ENCODE measurements at places on chromosomes 5 and 9.

- no peak for DNase-seq
These were observed 33.5 kb downstream of the SHC3 start for GRCh38 chr9:89145097-89145496.

- DNase-seq, result no peak
These were observed 559 bp downstream of the ROR2 start for GRCh38 chr9:91949392-91949945.

DNA sequence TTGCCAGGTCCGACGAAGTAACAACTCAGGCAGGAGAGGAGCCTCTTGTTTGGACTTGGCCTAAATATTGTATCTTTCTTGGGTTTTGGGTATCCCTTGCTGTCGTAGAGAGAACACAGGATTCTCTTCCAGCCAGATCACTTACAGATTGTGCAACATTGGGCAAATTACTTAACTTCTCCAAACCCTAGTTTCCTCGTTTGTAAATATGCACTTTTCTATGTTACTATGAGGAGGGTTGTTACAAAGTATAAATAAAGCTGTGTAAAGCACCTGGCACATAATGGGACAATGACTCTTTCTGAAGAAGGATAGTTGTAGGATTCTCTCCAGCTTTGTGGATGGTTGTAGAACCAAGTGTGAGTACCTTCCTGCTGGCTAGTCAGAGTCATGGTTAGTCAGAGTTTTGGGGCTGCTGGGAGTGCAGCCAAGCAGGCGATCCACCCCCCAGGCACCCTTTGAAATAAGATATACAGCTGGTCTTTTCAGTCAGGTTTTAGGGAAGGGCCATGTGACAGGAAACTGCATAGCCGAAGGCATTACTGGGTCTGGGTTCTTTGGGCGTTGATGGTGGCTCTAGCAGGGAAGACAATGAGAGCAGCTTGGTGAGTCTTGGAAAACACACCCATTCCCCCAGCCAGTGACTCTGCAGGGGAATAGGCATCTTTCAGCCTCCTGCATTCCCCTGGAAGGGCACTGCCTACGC, 49.9 kb upstream of the GDNF start:
- no peak for DNase-seq

DNA sequence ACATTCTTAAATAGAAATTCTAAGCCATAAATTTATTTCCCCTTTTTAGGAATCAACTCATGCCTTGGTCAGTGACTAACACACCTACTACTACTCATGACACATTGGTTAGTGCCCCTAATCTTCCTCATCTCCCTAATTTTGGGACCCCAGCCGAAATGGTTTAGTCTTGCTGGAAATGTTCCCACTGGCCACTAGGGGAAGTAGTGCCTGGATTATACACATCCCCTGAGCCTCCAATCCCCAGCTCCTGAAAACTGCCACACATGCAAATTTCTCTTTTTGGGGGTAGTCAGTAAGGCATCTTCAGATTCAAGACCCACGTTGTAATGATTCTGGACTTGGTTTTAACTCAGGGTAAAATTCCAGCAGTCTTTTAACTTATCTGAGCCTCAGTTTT, 79.8 kb downstream of the HSD17B3 start:
- DNase-seq, result no peak

Data from spleen (tissue), 13 donors.